Caco-2 (cell line): ENCODE measurements at places on chromosomes 13 and 19. TPM values are rescaled to one million over a fixed set of nuclear protein-coding genes. Genes with fewer than 3 reads are reported as not detected.

DNA sequence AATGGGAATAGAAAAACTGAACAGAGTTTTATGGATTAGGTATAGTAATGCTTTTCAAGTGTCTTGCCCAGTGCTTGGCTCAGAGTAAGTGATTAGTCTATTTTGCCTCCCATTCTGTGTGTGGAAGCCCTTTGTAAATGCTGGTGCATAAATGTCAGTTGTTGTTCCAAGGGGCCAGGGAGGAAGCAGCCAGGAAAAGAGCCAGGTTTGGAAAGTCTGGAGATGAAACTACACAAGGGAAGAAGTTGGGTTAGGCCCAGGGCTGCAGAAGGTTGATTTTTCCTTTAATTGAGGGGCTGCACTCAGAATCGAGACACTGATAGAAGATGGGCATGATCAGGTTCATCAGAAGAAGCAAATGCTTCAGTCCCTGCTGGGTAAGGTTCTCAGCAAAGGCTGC lies 484.0 kb downstream of the OLFM4 start:
- H3K27ac ChIP-seq, result no peak overlapping the region
- DNase-seq, result no peak
- H3K27me3 ChIP-seq, result no peaks in the 10 kb centered on the region
- H3K4me1 ChIP-seq, result no peaks in the 10 kb centered on the region
- no peaks in the 10 kb centered on the region for H3K36me3 ChIP-seq
- no peak overlapping the region for H3K4me3 ChIP-seq

- H3K27me3 ChIP-seq, result no peaks in the 10 kb centered on the region
- no peak overlapping the region for H3K27ac ChIP-seq
- H3K4me3 ChIP-seq, result no peak overlapping the region
- no peaks in the 10 kb centered on the region for H3K36me3 ChIP-seq
- no peaks in the 10 kb centered on the region for H3K4me1 ChIP-seq
These were observed 133.4 kb downstream of the LACC1 start for GRCh38 chr13:44012910-44013757.

GRCh38 chr13:49654011-49654410 lies 25.7 kb downstream of the ARL11 start:
- no peak overlapping the region for H3K27ac ChIP-seq
- H3K4me3 ChIP-seq, result no peak overlapping the region
- H3K36me3 ChIP-seq, result no peaks in the 10 kb centered on the region; the same call in 1 of the 2 replicates

LILRA2 gene
- not detected in 2 replicates for total RNA-seq

TMC4 gene
- 38.9 and 45.9 TPM in 2 replicates for total RNA-seq
